Head of caudate nucleus (tissue), 42 donors: ENCODE measurements at places on chromosomes 16 and 17.

GRCh38 chr17:78715000-78715771 lies 66.9 kb downstream of the CYTH1 start:
- DNase-seq = no peak

DNA sequence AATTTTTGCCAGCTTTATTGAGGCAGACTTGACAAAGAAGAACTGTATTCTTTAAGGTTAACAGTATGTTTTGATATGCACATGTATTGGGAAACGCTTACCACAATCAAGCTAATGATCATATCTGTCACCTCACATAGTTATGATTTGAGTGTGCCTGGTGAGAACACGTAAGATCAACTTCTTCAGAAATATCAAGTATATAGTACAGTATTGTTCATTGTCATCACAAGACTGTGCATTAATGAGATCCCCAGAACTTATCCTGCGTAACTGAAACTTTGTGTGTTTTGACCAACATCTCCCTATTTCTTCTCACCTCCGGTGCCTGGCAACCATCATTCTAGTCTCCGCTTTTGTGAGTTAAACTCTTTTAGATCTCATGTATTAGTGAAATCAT lies 756.4 kb upstream of the EEF2KMT start:
- DNase-seq = no peak

GRCh38 chr16:50476486-50477255 lies 71.5 kb upstream of the NKD1 start:
- no peak for DNase-seq

- DNase-seq = no peak
Observed at GRCh38 chr17:31573861-31574260, 182.4 kb downstream of the RAB11FIP4 start.

DNA sequence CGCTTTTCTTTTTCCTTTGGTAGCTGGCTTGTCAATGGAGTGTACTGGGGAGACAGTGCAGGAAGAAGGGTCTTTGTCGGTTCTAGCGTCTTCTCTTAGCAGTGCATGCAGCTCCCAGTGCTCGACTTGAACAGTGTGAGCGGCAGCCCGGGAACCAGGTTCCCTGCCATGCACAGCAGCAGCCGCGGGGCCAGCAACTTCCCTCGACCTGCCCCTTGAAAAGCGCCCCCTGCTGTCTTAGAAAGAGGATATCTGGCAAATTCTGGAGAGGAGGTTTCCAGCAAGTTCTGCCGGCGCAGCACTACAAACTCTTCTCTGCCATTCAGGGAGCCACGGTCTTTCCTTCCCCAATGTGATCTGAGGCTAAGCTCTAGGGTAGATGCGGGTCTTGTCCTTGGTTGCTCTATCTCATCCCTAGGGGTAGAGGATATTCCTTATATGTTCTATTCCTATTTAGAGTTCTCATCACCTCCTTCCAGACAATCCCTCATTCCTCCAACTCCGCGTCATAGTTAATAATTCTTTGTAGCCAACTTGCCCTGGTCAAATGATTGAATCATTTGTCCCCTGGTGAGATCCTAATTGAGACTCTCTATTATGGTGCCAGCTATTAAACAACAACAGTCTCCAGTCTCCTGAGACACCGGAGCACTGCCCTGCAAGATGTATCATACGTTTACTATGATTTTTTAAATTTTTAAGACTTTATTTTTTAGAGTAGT lies 451.3 kb downstream of the PMP22 start:
- DNase-seq = no peak

GRCh38 chr16:57260294-57260929 lies 15.4 kb downstream of the ARL2BP start:
- peak; percentile 52 for DNase-seq

- no peak for DNase-seq
Observed at GRCh38 chr16:28534542-28535373, 4.0 kb downstream of the NUPR1 start.

DNA sequence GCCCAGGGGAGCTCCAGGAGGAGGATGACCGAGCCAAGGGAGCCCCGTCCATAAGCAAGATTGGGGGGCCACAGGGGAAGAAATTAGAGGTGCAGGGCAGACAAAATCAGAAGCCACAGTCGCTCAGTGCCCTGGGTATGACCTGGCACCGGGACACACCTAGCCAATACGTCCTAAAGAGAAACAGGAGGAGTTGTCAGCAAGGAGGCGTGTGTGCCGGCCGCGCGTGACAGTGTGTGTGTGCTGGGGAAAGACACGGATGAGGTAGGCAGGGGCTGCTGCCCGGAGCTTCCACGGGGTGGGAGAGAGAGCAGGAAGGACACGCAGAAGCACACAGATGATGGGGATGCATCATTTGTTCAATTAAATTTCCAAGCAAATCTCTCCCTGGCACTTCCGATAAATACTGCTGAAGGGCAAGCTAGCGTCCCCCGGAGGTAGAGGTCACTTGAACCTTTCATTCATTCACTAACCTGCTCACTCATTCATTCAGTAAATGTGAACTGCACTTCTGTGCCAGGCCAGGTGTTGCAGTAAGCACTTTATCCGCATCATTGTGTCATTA lies 38.0 kb downstream of the C16orf95 start:
- no peak for DNase-seq

DNA sequence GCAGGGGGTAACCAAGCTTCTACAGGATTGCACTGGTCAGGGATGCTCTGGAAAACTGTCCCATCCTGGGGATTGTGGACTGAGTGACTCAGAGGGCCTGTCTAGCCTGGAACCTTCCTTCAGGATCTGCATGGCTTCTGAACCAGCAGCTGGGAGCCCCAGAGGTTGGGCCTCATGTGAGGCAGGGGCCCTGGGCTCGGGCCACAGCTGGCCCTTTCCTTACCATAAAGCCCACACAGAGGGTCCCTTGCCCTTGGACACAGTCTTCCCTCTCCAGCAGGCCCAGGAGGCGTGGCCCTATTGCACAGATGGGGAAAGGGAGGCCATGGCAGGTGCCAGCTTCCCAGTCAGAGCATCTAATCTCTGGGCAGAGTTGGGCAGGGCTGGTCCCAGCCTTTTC lies 30.5 kb downstream of the ADCY7 start:
- DNase-seq = no peak

- DNase-seq = no peak
Observed at GRCh38 chr16:24834459-24835335, 11.1 kb upstream of the SLC5A11 start.

GRCh38 chr16:67549240-67549639 lies 13.1 kb upstream of the CTCF start:
- no peak for DNase-seq

GRCh38 chr16:17369421-17370222 lies 101.1 kb downstream of the XYLT1 start:
- DNase-seq = peak; percentile 51

- no peak for DNase-seq
Observed at GRCh38 chr17:37737081-37737480, 7.8 kb downstream of the HNF1B start.

GRCh38 chr17:29760279-29761039 lies 137.7 kb upstream of the CORO6 start:
- DNase-seq = no peak

- no peak for DNase-seq
Observed at GRCh38 chr17:61128661-61129115, 271.0 kb upstream of the TBX2 start.

- no peak for DNase-seq
Observed at GRCh38 chr16:67242138-67242730, 5.0 kb downstream of the FHOD1 start.

GRCh38 chr17:62693616-62694409 lies 66.3 kb downstream of the MRC2 start:
- DNase-seq = no peak

DNA sequence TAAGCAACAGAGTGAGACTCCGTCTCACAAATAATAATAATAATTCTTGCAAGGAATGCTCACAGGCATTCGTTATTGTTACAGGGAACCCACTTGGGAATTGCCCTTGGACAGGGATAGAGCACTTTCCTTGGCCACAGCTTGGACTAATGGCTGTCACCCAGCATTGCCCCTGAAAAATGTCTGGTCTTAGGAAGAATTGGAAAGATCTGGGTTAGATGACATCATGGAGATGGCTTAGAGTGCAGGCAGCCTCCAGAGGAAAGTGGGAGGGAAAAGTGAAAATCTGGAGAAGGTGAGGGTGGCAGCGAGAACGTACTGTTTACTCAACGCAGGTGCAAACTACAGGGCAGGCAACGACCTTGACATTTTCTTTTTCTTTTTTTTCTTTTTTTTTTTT lies 59.3 kb upstream of the MRTFB start:
- peak; percentile 38 for DNase-seq
